ENCODE measurements at places on chromosomes 2 and 18. TPM values are rescaled to one million over a fixed set of nuclear protein-coding genes. Genes with fewer than 3 reads are reported as not detected.
A peak's percentile ranks its signal among the peaks of the same experiment; 100 is the strongest.

GRCh38 chr18:8288472-8289195, 320.6 kb upstream of the RAB12 start:
- DNase-seq: no peak

DNA sequence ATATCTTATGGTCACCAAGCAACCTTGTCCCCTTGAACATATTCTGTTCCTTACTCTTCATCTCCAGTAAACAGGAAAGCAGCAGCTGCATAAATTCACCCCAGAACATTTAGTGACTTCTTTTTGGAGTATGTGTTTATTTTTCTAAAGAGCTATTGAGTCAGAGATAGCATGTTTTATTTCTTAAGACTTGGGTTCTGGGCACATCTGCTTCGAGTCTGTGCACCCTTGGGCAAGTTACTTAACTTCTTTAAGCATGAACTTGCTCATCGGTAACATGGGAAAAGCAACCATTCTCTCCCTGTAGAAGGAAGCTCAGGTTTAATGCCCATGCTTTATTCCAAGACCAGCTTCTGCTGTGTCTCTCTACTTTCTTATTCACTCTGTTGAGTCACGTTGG, 309.3 kb upstream of the MEX3C start:
- no peak for DNase-seq

- no peak for DNase-seq
Measured at GRCh38 chr2:171726847-171727450, 39.7 kb downstream of the DYNC1I2 start.

- DNase-seq: no peak
Measured at GRCh38 chr2:32838418-32838817, 108.3 kb upstream of the LTBP1 start.

DNA sequence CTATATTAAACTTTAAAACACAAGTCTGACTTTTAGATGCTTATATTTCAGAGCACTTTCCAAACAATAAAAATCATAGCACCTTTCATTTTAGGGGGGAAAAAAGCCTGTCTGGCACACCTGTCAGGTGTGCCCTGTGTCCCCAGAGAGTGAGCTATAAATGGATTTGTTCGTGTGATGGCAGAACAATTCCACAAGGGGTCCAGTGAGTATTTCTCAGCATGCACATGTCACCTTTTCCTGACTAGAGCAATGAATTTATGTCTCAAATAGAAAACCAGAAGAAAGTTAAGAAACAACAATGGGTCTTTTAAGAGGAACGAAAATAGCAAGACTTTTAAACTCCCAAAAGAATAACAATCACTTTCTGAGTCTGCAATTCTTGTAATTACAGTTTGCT, 55.9 kb downstream of the ACVR1C start:
- no peak for DNase-seq

GRCh38 chr18:70397259-70397925, 108.5 kb downstream of the SOCS6 start:
- DNase-seq: no peak

- DNase-seq: no peak
Measured at GRCh38 chr18:54031243-54031642, 193.2 kb downstream of the MBD2 start.

- DNase-seq: no peak
Measured at GRCh38 chr2:236536727-236537398, 32.8 kb upstream of the ACKR3 start.

DNA sequence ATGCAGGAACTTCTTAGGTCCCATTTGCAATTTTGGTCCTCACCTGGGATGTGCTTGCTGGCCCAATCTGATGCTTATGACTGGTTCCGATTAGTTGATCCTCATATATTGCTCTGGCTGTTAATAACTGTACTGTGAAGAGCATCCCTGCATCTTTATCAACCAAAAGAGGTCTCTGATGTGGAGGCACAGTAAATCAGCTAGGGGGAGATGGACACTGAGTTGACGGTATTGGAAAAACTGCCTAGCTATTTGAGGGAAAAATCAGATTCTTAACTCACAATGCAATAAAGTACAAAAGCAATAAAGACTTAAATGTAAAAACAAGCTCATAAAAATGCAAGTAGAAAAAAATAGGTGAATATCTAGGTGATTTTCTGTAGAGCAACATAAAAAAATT, 188.0 kb upstream of the TCF4 start:
- DNase-seq: no peak

- DNase-seq: no peak
Measured at GRCh38 chr2:118850168-118850900, 2.9 kb upstream of the EN1 start.

DNA sequence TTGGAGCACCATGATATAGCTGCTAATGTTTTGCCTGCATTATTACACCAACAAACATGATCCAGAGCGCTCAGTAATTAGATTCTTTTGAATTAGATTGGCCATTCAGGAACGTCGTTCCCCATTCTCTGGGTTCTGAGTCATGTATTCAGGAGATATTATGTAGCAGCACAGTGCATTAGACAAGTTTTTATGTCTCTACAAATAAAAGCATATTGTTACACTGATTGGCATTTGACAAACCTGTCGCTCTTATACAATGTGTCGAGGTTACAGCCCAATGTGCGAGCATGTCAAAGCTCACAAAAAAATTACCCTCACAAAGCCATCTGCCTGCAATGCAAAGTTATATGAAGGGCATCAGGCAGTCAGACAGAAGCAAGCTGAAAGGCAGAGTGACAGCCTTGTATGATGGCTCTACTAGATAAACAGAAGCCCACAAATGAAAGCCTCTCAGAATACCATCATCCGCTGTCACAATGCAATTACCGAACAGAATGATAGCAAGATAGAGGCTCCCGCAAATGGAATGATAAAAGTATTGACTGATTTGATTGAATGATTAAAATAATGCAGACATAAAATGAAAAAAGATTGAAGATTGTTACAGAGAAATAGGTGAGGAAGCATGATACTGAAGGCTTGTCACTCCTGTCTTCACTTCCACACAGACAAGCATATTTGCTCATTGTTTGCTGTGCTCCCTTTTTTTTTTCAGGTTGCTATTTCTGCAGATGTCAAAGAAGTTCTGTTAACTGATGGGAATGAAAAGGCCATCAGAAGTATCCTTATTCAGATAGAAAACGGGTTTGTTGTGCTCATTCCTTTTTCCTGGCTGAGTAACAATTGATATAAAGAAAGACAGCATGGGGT, 234.6 kb upstream of the SIX3 start:
- no peak for DNase-seq

DNA sequence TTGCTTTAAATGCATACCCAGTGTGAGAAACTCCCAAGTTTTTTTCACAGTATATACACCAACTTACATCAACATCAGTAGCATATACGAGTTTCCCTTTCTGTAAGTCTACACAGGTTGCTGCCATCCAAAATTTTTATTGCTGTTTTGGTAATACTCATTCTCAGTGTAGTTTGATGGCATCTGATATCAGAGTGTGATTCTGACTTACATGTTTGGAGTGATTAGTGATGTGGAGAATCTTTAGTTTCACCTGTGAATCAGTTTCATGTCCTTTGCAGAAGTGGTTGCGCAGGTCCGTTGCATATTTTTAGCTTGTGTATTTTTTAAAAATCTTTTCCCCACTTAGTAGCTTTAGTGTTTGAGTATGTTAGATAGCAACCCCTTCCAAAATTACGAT, 50.1 kb downstream of the CCDC74A start:
- no peak for DNase-seq

- DNase-seq: peak; percentile 87
Measured at GRCh38 chr2:7792031-7792651, 874.9 kb downstream of the RNF144A start.

DNA sequence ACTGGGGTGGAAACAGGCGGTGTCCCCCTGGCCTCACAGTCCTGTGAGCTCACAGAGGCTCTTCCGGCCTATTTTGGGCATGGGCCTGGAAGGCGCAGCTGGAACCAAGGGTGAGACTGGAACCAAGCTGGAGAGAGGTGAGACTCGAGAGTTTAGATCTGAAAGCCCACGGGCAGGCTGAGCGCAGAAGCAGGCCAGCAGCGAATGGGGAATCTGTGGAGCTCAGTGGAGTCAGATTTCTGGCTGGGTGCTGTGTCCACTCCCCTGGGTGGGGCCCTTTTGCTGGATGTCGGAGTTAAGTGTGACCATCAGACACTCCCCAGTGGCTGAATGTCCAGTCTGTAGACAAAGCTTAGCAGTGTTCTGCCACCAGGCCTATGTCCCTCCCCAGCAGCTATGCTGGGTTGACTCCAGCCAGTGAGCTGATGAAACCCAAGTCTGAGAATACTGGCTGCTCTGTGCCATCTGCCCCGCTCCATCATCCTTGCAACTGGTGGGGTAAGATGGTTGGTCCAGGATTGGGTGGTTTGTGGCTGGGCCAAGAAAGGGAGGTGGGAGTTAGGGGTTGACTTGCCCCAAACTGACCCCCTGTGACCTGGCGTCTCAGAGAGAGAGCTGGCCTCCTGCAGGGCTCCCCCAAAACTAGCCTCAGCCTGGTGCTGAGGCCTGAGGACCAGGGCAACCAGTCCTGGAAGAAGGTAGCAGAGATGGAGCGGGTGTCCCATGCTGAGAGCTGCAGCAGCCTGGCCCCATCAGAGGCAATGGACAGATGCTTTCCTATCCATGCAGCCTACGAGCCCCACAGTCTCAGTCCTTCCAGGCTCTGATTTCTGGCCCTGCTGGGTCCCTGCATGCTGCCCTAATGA, 34.4 kb downstream of the CYP26B1 start:
- no peak for DNase-seq

DNA sequence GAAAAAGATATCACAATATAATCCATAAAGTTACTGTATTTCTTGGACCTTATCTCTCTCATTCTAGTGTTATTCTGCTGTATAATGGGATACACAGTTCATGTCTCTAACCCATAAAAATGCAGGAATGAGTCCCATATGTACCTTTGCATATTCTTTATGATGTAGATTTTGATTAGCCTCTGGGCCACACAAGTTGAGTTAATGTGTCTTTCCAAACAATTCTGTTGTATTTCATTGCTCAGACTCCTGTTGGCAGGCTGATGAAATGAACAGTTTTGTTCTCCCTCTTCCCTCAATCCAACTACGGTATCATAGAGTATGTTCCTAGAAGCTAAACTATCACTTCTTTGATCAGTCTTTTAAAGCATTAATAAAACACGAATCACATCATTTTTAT, 113.2 kb upstream of the SATB2 start:
- no peak for DNase-seq

DNA sequence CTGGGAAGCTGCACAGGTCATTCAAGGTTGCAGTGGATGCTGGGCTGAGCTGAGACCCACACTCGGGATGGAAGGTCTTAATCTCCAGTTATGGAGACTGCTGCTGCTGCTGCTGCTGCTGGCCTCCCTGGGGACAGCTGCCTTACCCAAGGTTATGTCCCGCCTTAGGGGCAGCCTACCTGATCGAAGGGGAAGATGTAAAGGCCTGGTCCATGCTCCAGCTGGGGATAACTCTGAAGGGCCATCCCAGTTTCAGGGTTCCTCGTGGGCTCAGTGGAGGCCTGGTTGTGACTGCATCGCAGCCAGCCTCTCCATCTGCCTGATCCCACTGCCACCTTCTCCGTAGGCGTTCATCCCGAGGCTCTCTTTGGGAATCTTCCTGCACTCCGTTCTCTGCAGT, 33.0 kb downstream of the RHOB start:
- DNase-seq: no peak

GRCh38 chr2:37198681-37199065, 2.4 kb downstream of the CEBPZOS start:
- DNase-seq: no peak

DNA sequence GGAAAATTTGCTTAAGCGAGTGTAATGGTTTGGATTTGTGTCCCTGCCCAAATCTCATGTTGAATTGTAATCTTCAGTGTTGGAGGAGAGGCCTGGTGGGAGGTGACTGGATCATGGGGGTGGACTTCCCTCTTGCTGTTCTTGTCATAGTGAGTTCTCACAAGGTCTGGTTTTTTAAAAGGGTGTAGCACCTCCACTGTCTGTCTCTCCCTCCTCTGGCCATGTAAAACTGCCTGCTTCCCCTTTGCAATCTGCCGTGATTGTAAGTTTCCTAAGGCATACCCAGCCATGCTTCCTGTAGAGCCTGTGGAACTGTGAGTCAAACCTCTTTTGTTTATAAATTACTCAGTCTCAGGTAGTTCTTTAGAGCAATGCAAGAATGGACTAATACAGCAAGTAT, 6.6 kb downstream of the YIPF4 start:
- no peak for DNase-seq

DNA sequence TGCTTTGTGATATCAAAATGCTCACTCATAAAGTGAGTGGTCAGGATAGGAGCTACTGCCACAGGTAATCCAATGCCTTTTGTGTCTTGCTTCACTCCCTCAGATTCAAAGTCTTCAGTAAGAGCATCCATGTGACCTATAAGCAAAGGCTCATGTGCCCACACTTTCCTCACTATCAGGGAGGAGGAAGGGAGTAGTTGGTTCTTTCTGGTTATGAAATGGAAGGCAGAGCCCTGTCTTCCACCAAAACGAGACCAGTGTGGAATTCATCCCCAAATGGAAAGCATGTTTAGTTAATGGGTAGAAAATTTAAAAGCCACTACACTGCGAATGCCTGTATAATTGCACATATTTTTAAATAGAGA, 25.8 kb downstream of the IL1F10 start:
- no peak for DNase-seq

GRCh38 chr2:135991861-135992260, 6.4 kb upstream of the DARS1 start:
- DNase-seq: no peak

- no peak for DNase-seq
Measured at GRCh38 chr2:165745916-165746315, 48.1 kb downstream of the GALNT3 start.

- DNase-seq: no peak
Measured at GRCh38 chr2:181262782-181263181, 194.4 kb upstream of the ITGA4 start.

DNA sequence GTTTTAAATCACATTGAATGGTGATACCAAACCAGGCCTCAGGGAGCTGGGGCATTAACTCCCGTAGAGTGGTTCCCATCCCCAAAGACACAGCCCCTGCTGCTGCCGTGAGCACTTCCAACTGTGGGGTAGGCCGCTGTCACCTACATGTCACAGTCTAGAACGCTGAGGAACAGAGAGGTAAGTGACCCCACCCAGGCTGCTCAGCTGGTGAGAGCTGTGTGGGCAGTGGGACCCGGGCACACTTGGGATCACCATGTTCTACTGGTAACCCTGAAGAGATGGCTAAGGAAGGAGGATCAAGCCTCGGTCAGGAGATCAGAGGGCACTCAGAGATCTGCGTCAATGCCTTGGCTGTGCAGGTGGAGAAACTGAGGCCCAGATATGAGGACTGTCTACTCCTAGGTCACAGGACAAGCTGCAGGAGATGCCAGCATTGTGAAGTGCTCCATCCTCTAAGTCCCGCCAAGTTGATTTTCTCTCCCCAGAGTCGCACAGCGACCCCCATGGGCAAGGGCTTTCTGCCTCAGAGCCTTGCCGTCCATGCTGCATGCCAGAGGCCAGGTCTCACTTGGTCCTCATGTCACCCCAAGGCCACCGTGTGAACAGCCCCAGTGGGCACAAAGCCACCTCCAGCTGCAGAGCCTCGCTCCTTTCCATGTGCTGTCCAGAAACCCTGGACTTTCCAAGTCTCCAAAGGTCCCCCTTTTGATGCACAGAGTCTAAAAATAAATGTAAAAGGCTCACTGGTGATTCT, 144.2 kb upstream of the OTOS start:
- no peak for DNase-seq

CERKL gene
- polyA plus RNA-seq: 4.6 TPM

SYT4 gene
- 2.2 TPM for polyA plus RNA-seq

DHRS9 gene
- polyA plus RNA-seq: 0.27 TPM

DNAJC5G gene
- polyA plus RNA-seq: not detected

Measured in pancreas (tissue), 10 donors.